ENCODE measurements at places on chromosomes 7 and 10.
A peak's percentile ranks its signal among the peaks of the same experiment; 100 is the strongest.

GRCh38 chr10:97759158-97759887 is 12.5 kb downstream of the SFRP5 start:
- peak; percentile 47 for DNase-seq

DNA sequence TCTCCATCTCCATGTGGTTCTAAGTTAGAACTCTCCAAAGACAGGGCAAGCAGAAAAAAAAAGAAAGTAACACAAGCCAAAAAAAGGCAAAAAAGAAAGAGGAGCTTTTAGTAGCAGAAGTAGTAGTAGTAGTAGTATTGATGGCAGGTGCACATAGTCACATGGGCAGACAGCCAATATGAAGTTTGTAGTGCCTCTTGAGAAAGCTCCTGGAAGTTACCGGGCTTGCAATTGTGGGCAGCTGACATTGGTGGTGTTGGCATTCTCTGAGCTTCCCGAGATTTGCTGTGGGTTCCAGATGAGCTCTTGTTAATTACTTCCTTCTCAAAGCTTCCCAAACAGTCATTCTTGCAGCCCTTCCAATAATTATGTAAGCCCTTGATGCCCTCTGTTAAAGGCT is 1128.5 kb downstream of the TYW1 start:
- no peak for DNase-seq

DNA sequence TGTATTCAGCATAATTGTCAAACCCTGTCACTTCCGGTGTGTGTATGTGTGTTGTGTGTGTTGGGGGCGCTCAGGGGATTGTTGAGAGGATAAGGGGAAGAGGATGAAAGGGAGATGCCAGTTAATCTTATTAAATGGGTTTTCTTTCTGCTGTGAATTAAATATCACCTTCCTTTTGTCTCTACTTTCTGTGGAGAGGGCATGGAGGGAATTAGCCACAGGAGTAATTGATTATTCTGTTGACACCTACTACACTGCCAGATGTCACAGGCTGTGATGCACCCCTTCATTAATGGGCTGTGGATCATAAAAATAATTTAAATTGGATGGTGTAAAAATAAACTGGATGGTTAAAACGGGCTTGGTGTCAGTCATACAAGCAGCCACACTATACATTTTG is 311.9 kb downstream of the MDFIC start:
- no peak for DNase-seq

DNA sequence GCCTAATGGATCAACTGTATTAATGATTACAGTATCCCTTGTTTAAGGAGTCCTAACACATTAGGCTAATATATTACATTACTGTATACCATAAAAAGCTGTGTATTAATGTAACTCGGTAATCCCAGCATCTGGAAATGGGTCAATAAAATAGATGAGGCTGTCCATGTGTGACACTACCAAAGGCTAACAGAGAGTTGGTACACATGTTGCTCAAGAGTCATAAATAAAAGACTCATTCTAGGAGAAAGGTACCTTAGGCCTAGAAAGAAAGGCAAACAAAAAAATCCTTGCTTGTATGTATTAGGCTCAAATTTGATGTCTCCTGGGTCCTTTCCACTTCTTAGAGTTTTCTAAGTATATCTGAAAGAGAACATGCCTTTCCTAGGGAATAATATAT is 14.6 kb downstream of the MCMBP start:
- no peak for DNase-seq

DNA sequence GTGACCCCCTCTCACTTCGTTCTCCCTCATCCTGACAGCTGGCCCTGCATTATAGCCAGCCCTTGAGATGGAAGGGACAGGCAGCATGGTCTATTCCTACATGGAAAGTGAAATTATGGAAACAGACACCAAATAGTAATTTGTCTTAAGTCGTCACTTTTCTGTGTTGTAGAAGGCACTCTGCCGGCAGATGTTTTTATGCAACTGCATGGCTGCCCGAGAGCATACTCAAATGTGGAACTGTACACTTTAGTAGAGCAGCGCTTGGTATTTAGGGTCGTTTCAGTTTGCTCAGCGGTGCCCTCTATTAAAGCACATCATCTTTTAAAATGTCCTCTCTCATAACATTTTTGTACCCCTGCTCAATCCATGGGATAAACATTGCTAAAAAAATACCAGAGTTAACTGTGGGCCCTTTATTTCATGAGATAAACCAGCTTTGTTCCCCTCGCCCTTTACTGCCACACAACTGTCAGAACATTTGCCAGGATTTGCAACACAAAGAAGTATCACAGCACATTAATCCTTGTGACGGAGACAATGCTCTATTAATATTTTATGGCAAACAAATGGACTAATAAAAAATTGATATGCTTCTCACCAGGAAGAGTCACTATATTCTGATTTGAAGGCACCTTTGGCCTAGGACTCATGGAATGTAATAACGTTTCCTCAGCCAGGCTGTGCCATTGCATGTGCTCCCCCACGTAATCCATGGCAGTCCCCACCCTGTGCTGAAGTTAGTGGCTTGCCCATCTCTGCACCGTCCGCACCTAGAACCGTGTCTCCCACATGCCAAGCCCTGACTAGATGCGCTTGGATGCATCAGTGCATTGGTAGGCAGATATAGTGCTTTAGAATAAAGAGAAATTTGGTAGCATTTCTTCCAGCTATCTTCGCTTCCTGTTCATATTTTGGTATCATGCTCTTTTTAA is 221.3 kb downstream of the PAXIP1 start:
- no peak for DNase-seq

DNA sequence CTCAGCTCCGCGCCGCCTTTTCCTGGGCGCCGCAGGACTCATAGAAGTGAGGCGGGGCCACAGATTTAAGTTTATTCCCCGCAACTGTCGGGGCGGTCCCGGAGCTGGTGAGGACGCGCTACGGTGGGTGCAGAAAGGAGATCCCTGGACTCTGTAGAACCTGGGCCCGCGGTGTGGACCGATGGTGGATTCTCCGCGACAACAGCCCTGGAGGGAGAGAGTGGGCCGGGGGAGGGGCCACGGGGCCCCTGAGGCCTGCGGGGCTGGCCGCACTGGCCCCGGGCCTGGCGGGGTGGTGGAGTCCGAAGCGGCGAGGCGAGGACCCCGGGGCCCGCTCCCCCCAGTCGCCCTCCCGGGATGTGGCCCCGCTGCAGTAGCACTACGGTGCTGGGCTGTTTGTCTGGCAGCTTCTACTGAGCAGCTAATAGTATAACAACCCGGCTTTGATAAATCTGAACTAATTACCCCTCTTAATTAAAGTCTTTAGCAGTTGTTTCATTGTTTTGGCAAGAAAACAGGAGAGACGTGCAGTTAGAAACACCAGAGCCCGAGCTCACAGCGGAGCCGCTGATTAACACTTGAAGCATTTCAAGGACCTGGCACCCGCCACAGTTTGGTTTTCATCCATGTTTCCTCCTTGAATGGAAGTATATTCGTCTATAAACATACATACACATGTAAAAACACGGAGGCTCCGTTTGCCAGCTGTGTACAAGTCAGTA is 4.2 kb downstream of the FEZF1 start:
- DNase-seq = no peak

- DNase-seq = no peak
These were observed 2.8 kb downstream of the SP8 start for GRCh38 chr7:20783700-20784387.

GRCh38 chr10:64977915-64978314 is 1456.7 kb downstream of the REEP3 start:
- DNase-seq = no peak

GRCh38 chr10:33416209-33416608 is 81.7 kb upstream of the NRP1 start:
- DNase-seq = no peak

Data from anterior cingulate cortex (tissue), 58 donors.